ENCODE measurements at places on chromosomes 2 and 18.

- DNase-seq: peak; percentile 98
Observed at GRCh38 chr18:9575558-9575957, 38.8 kb downstream of the PPP4R1 start.

DNA sequence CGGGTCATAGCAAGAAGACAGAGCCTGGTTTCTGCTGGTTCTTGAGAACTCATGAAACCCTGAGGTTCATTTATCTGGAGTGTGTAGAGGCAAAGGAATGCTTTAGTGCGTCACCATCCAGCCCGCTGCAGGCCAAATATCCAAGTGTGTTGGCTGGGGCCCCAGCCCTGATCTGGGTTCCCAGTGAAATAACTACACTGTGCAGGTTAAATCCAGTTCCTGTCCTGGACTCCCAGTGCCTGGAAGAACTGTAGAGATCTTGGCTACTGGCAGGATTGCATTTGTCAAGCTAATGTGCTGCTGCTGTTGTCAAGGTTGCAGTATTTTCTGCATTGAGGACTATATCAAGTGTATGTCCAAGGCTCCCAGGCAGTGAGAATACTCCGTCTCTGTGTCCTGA is 89.9 kb downstream of the MAPK4 start:
- no peak for DNase-seq

- DNase-seq: no peak
Observed at GRCh38 chr2:239944694-239945551, 80.2 kb downstream of the NDUFA10 start.

DNA sequence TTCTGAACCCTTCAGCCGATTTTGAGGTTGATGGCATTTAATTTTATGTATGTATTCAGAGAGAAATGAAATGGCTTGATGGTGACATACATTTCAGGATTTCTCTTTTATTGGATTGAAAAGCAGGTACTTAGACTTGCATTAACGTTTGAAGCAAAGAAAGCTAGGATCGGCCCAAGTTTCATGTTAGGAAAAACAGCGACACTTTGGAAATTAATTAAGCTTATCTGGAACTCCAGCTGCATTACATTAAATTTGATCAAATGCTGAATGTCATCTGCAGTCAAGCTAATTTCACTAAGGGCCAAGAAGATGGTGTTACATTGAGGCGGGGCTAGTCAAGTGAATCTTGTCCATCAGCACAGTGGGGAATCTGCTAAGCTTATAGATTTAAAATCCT is 441.8 kb downstream of the IRS1 start:
- DNase-seq: no peak

DNA sequence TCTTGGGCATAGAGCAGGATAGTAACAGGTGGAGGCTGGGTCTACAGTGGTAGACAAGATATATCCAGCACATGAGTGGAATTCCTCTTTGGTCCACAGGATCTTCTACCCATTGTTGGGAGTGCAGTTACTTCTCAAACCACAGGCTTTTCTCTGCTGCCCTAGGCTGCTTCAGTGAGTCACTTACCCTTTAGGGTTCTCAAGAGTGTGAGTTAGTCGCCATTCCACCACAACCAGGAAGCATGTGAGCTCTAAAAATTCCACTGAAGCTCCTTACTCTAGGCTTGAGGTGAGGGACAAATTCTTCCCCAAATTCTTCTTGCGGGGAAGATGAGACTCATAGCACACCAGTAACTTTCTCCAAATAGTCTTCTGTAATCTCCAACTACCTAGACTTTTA is 189.4 kb downstream of the PLCL1 start:
- peak; percentile 35 for DNase-seq

GRCh38 chr2:133837441-133838094 is 269.3 kb upstream of the NCKAP5 start:
- DNase-seq: no peak

DNA sequence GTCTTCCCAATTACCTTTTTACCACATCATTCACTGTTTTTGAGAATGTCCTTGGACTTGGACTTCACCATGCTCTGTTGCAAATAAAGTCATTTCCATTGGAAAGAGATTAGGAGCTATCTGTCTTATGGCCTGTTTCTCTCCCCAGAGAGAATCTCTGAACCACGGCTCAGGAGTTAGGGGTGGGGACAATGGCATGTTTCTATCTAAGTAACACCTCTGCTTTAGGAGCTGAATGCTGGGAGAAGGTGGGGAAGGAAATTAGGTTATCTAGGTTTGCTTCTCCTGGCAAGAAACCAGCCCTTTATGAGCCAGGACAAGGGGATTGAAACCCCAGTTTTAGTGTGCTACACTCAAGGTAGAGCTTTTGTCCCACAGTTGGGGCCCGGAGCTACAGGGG is 86.3 kb downstream of the AGPS start:
- no peak for DNase-seq

DNA sequence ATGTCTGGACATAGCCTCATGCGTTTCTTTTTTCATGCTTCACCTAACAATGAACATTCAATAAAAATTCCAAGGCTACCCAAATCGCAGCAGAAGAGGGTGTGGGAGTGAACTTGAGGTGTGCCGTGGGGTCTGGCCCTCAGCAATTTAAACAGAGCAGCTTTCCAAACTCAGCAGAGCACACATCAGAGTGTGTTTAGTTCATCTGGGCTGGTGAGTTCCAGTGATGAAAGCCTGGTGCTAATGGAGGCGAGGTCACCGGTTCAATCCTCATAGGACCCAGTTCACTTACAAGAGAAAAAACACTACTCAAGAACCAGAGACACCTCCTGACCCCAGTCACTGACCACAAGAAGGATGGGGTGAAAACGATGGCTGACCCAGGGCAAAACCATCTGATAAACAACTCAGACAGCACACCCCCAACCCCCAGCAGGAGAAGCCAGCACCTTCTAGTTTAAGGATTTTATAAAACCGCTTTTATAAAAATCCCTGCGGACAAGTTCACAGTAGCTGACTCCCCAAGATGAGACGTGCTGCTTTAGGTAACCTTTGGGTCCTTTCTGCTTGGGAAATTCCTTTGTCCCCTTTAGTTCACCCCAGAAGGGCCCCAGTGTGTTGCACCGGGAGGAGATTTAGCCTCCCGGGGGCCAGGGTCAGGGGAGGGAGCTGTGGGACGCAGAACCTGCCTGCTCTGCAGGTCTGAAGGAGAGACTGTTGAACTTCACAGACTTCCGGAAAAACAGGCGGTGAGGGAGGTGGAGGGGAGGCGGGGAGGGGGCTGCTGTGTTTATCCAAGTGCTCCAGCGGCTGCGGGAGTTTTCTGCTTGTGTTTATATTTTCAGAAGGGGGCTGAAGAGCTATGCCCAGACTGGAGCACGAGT is 152.7 kb upstream of the SOX11 start:
- DNase-seq: no peak

- DNase-seq: no peak
Observed at GRCh38 chr18:35971661-35972196, 750 bp upstream of the RMP24 start.

DNA sequence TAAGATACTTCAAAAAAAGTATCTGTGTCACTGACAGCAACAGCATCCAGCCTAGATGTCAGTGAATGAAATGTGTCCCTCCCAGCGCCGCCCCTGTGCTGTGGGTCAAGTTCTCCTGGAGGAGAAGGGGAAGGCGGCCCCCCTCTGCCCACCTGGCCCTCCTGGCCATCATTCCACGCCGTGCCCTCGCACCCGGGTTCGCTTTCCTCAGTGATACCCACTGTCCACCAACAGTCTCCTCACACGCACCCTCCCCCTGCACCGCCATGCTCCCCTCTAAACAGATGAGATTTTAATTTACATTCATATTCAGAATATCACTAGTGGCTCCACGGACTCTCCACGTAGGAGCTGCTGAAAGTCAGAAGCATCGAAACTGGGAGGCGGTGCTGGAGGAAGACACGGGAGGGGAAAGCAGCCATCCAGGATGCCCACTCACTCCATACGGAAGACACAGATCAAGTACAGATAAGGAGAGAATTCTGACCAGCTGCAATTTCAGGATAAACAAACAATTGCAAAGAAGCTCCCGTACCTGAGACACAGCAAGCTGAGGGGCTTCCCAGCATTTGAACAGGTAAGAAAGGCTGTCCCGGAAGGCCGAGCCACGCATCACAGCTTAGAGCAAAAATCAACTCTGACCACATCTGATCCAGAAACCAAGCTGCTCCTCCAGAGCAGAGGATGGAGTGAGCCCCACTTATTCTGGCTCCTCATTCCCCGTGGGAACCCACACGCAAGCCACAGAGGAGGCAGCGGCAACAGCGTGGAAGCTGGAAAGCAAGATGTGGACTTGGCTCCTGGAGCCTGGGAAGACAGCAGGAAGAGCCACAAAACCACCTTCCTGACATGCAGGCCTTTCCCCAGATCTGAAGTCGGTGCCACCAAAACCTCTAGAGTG is 49.7 kb downstream of the PXDN start:
- no peak for DNase-seq

Data from K562 (cell line).